ENCODE measurements at places on chromosomes 1 and 21. TPM values are rescaled to one million over a fixed set of nuclear protein-coding genes. Genes with fewer than 3 reads are reported as not detected.
A peak's percentile ranks its signal among the peaks of the same experiment; 100 is the strongest.

Gene SPRR4
- not detected for total RNA-seq

- no peaks in the 10 kb centered on the region for H3K27me3 ChIP-seq
- H3K27ac ChIP-seq: no peak overlapping the region
- no peaks in the 10 kb centered on the region for H3K36me3 ChIP-seq
- no peak overlapping the region for H3K4me3 ChIP-seq
- no peaks in the 10 kb centered on the region for H3K4me1 ChIP-seq
- no peak for DNase-seq
Measured at GRCh38 chr1:215201283-215201682, 118.7 kb downstream of the KCNK2 start.

DNA sequence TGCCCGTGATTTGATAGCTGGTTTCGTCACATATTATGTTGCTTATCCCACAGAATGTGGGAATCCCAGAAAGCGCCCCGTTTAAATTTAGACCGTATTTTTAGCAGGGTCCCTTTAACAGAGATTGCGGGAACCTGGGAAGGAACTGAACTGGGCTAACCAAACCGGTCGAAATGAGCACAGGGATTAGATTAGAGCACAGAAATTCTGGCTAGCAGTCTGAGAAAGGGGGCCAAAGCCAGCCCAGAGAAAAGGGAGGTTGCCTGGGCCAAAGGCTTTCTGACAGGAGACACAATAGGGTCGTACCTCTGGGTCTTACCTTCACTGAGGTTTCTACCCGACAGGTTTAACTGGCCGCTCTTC lies 327 bp downstream of the LRRC40 start:
- H3K4me1 ChIP-seq: no peaks in the 10 kb centered on the region
- DNase-seq: no peak
- H3K27me3 ChIP-seq: no peaks in the 10 kb centered on the region

Gene PLA2G2C
- total RNA-seq: 0.33 TPM

- H3K27me3 ChIP-seq: no peaks in the 10 kb centered on the region
- peaks cover 4% of the 10 kb centered on the region for H3K4me1 ChIP-seq
- no peak overlapping the region for H3K27ac ChIP-seq
- H3K4me3 ChIP-seq: no peak overlapping the region
- no peaks in the 10 kb centered on the region for H3K36me3 ChIP-seq
- peak; percentile 30 for DNase-seq
Measured at GRCh38 chr21:41808094-41808493, 41.2 kb upstream of the RIPK4 start.

Gene S100A7
- not detected for total RNA-seq

- H3K27me3 ChIP-seq: no peaks in the 10 kb centered on the region
- H3K4me1 ChIP-seq: no peaks in the 10 kb centered on the region
- no peak overlapping the region for H3K4me3 ChIP-seq
- no peak overlapping the region for H3K27ac ChIP-seq
- DNase-seq: no peak
Measured at GRCh38 chr1:186834399-186834958, 5.7 kb downstream of the PLA2G4A start.

- peak; percentile 14 for DNase-seq
- peak overlapping the region; percentile 13 for H3K27ac ChIP-seq
- H3K36me3 ChIP-seq: no peaks in the 10 kb centered on the region
- H3K4me3 ChIP-seq: no peak overlapping the region
- H3K4me1 ChIP-seq: no peaks in the 10 kb centered on the region
- H3K27me3 ChIP-seq: no peaks in the 10 kb centered on the region
Measured at GRCh38 chr21:45991606-45992300, 10.2 kb downstream of the COL6A1 start.

DNA sequence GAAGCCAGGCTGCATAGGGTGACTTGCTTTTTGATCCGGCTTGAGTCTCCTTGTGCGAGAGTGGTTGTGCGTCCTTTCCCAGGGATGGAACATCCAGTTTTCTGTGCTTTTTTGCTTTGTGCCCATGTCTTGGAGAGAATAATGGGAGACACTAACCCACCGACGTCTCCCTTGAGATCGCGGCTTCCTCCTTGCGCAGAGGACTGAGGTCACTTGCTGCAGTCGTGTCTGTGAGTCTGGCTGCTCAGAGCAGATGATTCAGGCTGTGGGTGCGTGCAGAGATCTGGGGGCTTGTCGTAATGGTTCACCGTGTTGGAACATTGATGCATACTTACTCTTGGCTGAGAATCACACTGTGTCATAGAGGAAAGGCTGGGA lies 164.5 kb upstream of the CACNA1E start:
- DNase-seq: no peak
- no peaks in the 10 kb centered on the region for H3K36me3 ChIP-seq
- H3K27me3 ChIP-seq: peaks cover 73% of the 10 kb centered on the region
- H3K4me3 ChIP-seq: no peak overlapping the region
- H3K4me1 ChIP-seq: no peaks in the 10 kb centered on the region

DNA sequence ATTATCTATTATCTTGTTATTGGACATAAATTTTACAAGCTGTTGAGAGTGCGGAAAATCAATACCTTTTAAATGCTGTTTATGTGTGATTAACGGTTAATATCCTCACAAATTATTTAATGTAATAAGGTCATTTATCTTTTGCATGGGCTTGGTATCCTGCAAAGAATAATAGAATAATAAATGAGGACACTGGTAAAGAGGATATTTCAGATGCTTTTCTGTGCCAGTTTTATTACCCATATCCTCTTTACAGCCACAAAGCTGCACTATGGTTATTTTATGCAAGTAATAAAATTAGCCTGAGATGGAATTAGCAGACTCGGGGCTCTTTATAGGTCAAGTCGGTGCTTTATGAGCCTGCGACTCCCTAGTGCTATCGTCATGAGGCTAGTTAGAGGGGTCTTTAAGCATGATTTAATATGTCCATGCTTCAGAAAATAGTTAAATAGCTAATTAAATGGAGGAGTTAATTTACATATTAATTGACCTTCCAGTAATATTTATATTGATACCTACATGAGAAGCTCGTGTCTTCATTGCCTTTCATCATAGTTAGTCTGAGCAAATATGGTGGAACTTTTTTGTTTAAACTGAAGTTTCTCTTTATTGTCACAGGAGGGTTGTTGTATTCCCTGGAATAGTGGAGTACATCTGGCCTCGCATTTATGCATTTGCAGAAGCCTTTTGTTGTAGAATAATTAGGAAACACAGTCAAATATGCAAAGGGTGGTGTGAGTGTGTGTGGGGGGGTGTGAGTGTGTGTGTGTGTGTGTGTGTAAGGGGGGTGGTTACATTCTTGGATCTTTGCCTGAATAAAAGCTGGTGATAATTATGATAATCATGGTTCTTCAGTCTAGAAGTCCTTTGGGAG lies 120.3 kb downstream of the ATG4C start:
- H3K4me3 ChIP-seq: no peak overlapping the region
- no peak for DNase-seq
- H3K27me3 ChIP-seq: no peaks in the 10 kb centered on the region
- H3K27ac ChIP-seq: no peak overlapping the region
